Stimulated activated CD4-positive, alpha-beta T cell treated with anti-CD3 and anti-CD28 coated beads, Interleukin-4, amount 100 ng/mL, for 48 hours (primary cell): ENCODE measurements at places on chromosomes 12 and 14.

GRCh38 chr12:86914721-86915120 is 658.5 kb upstream of the MGAT4C start:
- no peak for DNase-seq

DNA sequence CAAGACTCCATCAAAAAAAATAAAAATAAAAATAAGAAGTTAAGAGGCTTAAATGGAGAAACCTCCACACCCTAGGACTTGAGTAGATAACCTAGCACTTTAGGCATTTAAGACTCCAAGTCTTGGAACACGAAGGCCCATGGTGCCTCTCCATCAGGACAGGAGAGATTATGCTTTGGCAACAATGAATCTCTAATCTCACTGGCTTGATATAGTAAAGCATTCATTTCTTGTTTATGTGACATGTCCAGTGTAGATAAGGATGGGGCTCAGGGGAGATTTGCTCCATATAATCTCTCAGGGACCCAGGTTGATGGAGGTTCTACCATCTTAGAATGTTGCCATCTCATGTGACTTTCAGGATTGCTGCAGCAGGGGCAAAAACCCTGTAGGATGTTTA is 117.7 kb upstream of the FUT8 start:
- no peak for DNase-seq

GRCh38 chr12:48774516-48774915 is 14.4 kb downstream of the ADCY6 start:
- no peak for DNase-seq

- DNase-seq: no peak
Measured at GRCh38 chr12:114794049-114794558, 110.1 kb upstream of the TBX3 start.

- no peak for DNase-seq
Measured at GRCh38 chr12:90959538-90960139, 4.7 kb upstream of the CCER1 start.

GRCh38 chr12:3795492-3796133 is 42.7 kb upstream of the CRACR2A start:
- DNase-seq: no peak

- DNase-seq: no peak
Measured at GRCh38 chr14:37369425-37369824, 171.7 kb downstream of the MIPOL1 start.

DNA sequence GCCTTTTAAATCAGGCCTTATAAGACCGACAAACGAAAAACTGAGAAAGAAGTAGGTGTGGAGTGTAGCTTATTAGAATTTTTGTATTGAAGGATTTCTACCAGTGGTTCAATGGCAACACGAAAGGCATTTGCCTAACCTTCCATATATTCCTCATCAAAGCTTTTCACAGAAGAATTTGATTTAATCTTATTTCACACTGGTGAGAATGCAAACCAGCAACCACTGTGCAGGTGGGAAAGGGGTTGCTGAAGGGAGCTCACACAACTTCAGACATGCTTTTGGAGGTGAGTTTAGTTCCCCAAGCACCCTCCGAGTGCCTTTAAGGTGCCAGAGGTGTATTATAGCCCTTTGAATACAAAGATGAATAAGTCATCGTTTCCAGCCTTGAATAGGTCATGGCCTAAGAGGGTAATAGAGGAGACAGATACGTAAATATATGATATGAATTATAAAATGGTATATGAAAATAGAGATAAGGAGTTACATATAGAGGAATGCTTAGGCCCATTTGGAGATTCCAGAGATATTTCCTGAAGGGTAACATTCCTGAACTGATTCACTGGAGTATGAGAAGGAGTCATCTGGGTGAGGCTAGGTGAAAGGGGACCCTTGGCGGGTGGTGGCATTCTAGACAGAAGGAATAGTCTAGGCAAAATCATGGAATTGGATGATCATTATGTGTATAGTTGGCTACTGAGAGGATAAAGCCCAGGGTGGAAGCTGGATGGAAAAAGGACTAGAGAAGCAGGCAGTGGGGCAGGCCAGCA is 6.4 kb downstream of the ERP27 start:
- DNase-seq: no peak

DNA sequence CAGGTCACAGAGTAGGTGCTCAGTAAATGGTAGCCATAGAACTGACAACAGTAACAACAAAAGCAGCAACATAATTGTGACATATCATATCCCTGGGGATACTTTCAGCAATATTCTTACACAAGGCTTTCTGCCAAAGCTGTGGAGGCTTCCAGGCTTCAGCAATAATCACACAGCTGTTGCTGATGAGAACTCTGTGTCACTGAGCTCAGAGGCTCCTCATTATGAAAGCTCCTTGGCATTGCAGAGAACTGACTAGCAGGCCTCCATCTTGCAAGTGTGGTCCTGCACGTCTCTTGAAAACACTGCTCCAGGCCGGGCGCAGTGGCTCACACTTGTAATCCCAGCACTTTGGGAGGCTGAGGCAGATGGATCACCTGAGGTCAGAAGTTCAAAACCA is 97.3 kb upstream of the BTG1 start:
- DNase-seq: no peak
